ENCODE measurements at places on chromosomes 1 and 21.

GRCh38 chr1:230169454-230170152 lies 102.6 kb downstream of the GALNT2 start:
- no peak for DNase-seq

GRCh38 chr1:21779613-21780521 lies 3.1 kb downstream of the USP48 start:
- no peak for DNase-seq

DNA sequence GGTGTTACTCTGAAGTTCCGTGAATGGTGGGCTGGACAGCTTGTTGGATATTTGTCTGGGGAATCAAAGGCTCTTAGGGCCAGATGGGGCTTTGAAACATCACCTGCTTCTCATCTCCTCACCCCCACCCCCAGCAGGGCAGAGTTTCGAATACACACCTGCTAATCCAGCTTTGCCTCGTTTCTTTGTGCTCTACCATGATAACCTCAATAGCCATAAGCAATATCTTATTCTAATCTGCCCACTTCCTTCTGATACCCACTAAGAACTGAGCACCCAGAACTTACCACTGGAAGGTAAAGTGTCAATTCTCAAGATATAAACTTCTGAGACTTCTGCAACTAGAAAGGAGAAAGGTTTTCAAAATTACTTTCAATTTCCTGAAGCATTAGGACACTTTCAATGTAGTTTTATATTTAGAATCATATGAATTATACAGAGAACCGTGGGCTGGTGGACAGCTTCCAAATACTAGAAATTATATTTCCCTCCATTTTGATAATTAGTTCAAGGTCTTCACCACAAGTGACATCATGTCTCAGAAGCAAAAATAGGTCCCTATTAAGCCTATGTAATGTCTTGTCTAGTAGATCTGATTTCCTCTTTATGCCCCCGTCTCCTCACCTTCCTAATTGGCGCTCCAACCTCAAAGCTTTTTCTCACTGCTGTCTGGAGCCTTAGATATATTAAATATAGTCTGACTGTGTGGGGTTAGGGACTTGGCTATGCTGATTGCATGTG lies 64.4 kb upstream of the NEK2 start:
- DNase-seq, result no peak

DNA sequence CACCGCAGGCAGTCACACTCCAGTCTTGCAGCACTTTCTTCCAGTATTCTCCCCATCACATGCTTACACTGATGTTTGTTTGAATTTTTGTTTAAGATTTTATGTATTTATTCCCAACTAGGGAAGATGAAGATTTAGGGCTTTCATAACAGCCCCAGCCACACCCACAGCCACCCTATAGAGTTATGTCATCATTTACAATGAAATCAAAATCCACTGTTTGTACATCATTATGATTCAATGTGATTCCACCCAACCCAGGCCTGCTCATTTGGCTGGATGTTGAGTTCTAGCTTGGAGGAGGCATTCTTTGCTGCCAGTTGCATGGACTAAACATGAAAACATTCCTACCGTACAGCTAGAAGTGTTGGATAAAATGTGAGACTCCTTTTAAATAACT lies 35.8 kb downstream of the RIPK4 start:
- no peak for DNase-seq

- no peak for DNase-seq
Measured at GRCh38 chr1:21000245-21000594, 176.5 kb downstream of the EIF4G3 start.

- DNase-seq, result no peak
Measured at GRCh38 chr1:50783286-50783685, 176.8 kb downstream of the FAF1 start.

DNA sequence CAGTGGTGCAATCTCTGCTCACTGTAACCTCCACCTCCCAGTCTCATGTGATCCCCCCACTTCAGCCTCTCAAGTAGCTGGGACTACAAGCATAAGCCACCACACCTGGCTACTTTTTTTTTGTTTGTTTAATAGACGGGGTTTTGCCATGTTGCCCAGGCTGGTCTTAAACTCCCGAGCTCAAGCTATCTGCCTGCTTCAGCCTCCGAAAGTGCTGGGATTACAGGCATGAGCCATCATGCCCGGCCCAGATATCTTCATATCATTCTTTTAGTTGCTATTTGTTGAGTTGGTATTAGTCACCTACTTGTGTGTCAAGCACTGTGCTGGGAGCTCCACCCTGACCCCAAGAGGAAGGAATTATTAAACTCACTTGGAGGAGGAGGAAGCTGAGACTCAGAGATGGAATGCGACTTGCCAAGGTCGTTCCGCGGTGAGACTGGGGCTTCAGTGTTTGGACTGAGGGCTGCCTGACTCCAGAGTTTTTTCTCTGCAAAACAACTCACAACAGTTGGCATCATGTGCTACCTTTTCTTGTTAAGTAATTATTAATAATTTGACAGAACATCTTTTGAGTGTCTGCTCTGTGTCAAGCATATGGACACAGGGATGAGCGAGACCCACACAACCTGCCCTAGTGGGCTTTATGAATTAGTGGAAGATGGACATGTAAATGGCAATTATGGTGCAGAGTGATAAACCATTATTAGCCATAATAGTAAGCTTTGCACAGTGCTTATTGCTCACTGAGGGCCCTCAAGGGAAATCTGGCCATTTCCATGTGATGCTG lies 132.0 kb downstream of the FOXD2 start:
- peak; percentile 80 for DNase-seq

- no peak for DNase-seq
Measured at GRCh38 chr1:20660363-20660762, 806 bp downstream of the DDOST start.

DNA sequence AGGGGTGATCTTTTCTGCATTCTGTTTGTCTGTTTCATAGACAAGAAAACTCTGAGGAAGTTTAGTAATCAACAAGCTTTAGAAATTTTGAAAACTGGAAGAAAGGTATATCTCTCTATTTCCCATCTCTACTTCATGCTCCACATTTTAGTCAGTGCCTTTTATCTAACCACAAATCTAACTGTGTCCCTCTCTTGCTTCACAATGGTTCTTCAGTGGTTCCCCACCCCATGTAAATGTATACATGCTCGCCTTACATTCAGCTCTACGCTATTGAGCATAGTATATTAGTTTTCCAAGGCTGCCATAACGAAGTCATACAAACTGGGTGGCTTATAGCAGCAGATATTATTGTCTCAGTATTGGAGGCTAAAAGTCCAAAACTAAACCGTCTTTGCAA lies 14.4 kb upstream of the SAMSN1 start:
- DNase-seq, result no peak

DNA sequence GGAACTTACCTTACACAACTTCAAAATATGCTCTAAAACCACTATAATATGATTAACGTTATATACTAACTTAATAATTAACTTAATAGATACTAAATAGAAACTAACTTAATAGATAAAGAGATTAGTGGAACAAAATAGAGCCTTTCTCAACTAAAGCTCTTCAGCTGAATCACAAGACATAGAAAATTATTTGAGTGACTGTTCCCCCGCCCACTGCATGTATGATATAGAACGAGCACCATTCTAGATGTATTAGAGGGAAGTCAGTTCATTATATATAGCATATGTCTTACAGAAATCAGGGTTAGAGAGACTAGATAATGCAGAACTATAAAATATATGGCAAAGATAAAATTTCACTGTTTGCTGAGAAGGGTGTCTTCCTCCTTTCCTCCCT lies 16.3 kb downstream of the LYPLAL1 start:
- DNase-seq, result no peak

DNA sequence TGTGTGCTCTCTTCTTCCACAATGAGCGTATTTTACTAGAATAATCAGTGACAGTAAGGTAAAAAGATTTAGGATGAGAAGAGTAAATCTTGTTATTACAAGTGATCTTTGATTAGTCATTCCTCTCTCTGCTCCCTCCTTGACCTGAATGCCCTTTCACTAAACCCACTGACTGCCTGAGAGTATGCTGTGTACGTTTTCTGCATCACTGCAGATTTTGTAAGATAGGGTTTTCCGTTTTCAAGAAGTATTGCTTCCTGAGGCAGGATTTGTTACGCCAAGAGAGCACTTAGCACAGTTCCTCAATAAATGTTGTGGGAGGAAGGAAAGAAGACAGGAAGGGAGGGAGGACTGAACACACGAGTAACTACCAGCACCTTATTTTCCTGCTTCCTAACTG lies 7.7 kb upstream of the LAMB3 start:
- no peak for DNase-seq

- no peak for DNase-seq
Measured at GRCh38 chr1:247326411-247327130, 5.1 kb downstream of the ZNF496 start.

GRCh38 chr1:10490286-10490970 lies 15.7 kb downstream of the PEX14 start:
- DNase-seq, result peak; percentile 39

DNA sequence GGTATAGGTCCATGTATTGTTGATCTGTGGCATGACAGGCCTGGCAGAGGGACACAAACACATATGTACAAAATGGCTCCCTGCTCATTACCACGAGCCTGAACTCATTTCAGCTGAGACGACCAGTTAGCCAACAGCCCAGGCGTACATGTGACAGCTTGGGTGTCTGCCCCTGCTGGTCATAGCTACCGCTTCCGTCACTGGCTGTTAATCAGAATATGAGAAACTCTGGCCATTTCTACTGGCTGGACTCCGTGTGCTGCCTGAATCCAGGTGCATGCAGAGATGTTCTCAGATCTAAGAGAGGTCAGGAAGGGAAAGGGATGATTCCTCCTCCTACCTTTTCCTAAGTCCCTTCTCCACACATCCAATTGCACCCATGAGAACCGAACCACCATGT lies 144.5 kb downstream of the PBX1 start:
- DNase-seq, result no peak

GRCh38 chr1:186996816-186997215 lies 168.1 kb downstream of the PLA2G4A start:
- no peak for DNase-seq

DNA sequence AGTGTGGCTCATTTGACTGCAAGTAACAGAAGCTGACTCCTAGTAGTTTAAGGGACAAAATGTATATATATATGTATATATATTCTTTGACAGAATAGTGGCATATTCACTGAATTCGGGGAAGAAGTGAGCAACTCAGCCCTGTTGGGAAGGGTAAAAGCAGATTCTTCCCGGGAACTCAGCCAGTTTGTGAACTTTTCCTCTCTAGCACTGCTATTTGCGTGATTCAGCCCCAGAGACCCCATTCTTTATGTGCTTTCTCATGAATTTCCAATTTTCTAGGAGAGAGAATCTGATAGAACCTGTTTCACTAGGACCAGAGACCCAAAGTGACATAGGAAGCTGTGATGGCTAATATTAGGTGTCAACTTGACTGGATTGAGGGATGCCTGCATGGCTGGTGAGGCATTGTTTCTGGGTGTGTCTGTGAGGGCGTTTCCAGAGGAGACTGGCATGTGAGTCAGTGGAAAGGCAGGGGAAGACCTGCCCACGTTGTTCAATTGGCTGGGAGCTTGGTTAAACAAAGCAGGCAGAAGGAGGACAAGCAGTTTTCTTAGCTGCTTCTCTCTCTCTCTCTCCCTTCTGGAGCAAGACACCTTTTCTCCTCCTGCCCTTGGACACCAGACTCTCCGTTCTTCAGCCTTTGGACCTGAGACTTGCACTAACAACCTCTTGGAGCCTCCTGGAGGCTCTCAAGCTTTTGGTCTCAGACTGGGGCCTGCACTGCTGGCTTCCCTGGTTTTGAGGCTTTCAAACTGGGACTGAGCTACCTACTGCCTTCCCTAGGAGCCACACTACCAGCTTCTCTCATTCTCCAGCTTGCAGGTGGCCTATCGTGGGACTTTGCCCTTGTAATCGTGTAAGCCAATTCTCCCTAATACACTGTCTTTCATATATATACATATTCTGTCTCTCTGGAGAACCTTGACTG lies 93.4 kb upstream of the KCNK1 start:
- peak; percentile 20 for DNase-seq

- peak; percentile 89 for DNase-seq
Measured at GRCh38 chr1:110495926-110496600, 22.9 kb downstream of the KCNA10 start.

- DNase-seq, result no peak
Measured at GRCh38 chr1:192088496-192088895, 69.8 kb upstream of the RGS18 start.

- DNase-seq, result no peak
Measured at GRCh38 chr1:55329091-55329490, 113.9 kb upstream of the USP24 start.

DNA sequence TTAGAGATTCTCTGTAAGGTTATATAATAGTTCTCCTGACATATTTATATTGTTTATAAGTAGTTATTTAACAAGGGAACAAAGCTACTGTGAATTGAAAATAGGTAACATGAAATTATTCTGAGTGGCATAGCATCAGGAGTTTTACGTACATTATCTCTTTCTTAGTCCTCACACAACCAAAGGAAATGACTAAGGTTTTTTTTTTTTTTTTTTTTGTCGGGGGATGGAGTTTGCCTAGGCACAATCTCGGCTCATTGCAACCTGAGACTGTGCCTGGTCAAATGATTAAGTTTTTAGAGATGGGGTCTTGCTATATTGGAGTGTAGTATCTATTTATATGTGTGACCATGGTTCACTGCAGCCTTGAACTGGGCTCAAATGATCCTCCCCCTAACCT lies 24.9 kb downstream of the TMED5 start:
- DNase-seq, result no peak

DNA sequence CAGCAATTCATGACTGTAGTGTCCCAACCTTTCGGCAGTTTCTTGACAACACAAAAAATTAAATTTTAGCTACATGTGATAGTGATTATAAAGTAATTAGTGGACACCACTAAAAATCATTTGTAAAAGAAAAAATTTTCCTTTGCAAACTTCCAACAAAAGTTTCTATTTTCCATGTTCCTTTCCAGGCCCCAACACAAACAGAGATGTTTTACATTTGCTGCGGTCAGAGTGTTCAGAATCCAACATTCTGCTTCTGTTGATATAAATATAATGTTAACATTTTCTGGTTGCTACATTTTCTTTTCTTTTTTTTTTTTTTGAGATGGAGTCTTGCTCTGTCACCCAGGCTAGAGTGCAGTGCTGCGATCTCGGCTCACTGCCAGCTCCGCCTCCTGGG lies 54.9 kb upstream of the WLS start:
- no peak for DNase-seq

GRCh38 chr1:246748867-246749266 lies 24.7 kb downstream of the SCCPDH start:
- peak; percentile 32 for DNase-seq

DNA sequence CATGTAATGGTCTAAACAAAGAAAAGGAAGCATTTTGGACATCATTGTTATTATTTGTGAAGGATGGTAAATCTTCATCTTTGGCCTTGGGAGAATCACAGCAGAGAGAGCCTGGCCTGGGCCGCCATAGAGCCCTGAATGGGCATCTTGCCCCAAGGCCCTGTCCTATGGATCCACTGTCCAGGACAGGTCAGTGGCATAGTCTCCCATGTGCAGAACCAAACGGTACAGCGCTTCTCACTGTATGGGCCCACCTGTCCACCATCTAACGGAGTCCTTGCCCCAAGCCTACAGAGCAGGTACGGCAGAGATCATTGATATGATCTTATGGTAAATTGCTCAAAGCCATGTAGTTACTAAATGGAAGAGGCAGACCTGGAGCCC lies 185.7 kb downstream of the FOXD2 start:
- no peak for DNase-seq

- no peak for DNase-seq
Measured at GRCh38 chr1:220301630-220302029, 29.4 kb upstream of the RAB3GAP2 start.
